ENCODE measurements at places on chromosomes 11 and 22.
A peak's percentile ranks its signal among the peaks of the same experiment; 100 is the strongest.

DNA sequence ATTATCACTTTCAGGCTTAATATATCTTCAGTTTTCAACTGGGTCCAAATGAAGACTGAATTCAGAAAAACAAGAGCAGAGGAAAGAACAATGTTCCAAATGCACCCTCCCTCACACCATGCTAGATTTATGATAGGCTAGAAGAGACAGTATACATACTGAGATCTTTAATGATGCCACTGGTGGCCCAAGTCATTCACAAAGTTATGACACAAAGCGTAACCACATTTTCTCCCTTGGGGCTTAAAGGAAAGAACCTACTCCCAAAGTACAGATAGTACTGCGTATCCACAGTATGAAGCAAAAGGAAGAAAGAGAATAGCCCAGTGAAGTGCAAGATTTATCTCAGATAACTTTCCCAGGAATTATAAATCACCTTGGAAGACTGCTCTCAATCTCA is 10.9 kb upstream of the SOX6 start:
- DNase-seq: no peak

DNA sequence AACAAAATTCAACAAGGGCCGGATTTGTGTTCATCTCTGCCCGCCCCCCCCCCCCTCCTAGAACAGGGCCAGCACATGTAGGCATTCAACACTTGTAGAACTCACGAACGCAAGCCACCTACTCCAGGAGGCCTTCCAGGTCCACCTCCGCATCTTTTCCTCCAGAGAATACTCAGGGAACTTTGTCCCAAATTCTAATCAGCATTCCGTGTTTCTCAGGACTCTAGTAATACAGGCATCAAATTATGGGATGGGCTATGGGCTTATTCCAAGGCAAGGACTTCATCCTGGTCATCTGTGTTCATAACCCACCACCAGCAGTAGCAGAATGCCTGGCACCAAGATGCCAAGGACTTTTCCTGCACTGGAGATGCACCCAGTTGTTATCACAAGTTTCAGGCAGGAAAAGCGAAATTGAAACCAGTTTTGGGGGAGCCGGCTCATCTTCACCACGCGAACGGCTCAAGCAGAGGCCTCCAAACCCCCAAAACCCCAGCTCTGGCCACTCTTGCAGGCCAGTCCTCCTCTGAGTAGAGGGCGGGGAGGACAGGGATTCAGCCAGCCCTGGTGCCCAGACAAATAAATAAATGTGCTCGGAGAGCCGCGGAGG is 462 bp downstream of the UBE2L6 start:
- peak; percentile 36 for DNase-seq

DNA sequence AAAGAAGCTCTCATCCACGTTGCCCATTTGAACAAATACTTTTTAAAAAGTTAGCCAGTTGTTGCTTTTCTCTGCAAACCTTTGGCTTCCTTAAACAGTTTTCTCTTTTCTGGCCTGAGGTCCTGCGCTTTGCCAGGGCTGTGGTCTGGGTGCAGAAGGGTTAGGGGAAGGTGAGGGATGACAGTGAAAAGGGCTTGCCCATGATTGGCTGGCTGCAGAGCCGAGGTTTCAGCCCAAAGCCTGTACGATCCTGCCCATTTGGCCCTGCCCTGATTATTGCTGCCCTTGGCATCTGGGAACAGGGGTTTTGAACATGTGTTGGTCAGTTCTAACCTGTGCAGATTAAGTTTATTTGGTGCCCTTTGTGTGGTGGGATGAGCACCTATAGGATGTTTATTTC is 1.5 kb downstream of the INCENP start:
- no peak for DNase-seq

DNA sequence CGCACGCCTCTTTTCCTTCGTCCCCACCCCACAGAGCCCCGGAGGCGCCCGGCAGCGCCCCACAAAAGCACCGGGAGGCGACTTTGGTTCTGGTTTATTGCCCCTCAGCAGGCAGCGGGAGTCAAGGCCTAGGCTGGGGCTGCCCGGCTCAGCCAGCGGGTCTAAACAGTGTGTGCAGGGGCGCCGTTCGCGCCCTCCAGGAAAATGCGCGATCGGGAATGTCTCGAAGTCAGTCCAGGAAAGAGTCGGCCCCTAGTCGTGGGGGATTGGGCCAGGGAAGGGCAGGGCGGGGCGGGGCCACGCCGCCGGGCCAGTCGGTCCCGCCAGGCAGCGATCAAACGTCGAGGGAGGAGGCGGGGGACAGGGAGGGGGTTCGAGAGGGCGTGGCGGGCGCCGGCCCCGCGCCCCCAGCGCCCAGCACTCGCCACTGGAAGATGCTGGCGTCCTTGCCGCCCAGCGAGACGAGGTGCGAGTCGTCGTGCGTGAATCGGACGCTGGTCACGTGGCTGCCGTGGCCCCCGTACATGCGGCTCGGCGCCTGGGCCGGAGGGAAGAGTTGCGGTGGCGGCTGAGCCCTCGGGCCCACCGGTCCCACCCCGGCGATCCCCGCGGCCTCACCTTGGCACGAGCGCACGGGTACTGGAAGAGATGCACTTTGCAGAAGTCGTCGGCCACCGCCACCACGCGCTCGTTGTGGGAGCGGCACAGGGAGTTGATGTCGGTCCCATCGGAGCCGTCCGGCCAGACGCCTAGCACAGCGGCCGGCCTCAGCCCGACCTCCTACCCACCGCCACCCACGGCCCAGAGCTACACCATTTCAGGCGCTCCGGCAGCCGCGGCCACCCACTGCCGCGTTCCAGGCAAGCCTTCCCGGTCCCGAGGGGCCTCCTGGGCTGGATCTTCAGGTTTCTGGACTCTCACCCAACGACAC is 741 bp upstream of the MTA2 start:
- DNase-seq: no peak

GRCh38 chr11:20056950-20057943 is 103.0 kb downstream of the DBX1 start:
- no peak for DNase-seq

DNA sequence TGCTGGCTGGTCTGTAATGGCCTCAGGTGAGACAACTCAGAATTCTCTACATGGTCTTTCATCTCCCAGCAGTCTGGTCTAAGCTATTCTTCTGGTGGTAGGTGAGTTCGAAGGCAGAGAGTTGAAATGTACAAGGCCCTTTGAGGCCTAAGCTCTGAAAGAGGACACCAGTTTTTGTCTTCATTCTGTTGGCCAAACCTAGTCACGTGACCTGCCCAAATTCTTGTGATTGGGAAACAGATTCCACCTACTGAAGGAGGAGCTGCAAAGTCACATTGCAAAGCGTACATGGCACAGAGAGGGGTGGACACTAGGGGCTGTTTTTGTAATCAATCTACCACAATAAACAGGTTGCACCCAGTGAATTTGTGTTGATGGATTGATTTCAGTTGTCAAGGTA is 193.5 kb downstream of the NAV2 start:
- DNase-seq: no peak

GRCh38 chr22:49426618-49427266 is 400.9 kb downstream of the BRD1 start:
- DNase-seq: no peak

DNA sequence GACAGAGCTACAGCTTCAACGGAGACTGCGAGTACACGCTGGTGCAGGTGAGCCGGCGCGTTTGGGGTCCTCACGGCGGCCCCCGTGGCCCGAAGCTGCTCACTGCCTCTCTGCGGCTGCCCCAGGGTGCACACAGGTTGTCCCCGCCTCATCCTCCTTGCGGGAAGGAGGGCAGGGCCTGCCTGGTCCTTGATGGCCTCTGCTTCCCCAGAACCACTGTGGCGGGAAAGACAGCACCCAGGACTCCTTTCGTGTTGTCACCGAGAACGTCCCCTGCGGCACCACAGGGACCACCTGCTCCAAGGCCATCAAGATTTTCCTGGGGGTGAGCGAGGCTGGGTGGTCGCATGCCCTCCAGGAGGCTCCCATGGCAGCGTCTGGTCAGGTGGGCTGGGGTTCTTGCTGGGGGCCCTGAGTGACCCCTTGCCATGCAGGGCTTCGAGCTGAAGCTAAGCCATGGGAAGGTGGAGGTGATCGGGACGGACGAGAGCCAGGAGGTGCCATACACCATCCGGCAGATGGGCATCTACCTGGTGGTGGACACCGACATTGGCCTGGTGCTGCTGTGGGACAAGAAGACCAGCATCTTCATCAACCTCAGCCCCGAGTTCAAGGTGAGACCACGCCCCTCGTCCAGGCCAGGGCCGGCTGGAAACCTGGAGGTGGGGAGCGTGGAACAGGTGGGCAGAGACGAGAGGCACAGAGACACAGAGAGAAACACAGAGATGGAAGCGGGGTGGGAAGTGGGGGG is 19.4 kb downstream of the MUC5AC start:
- DNase-seq: no peak

DNA sequence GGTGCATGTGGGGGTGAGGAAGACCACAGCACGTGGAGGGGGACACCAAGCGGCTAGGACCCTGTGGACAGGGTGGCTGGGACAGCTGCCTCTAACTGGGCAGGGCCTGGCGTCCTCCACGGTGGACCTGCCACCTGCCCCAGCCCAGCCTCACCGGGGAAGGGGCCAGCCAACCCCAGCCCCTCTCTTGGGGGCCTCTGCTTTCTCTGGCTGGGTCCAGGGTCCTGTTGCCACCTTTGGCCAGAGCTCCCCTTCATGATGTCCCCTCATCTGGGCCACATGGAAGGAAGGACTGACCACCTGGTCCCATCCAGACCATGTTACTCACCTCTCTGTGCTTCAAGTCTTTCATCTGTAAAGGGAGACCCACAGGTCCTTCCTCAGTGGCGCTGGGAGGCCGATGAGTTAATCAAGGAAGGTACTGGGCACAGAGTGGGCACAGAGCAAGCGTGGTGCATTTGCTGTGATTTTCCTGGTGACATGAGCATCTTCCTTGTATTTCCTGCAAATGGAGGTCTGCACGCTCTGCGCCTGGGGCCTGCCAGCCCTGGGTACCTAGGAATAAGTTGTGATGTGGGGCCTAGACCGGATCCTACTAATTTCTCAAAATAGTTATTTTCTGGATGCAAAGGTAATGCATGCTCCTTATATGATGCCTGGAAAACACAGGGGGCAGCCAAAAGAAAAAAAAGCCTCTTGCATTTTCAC is 538.4 kb downstream of the TBC1D22A start:
- no peak for DNase-seq

DNA sequence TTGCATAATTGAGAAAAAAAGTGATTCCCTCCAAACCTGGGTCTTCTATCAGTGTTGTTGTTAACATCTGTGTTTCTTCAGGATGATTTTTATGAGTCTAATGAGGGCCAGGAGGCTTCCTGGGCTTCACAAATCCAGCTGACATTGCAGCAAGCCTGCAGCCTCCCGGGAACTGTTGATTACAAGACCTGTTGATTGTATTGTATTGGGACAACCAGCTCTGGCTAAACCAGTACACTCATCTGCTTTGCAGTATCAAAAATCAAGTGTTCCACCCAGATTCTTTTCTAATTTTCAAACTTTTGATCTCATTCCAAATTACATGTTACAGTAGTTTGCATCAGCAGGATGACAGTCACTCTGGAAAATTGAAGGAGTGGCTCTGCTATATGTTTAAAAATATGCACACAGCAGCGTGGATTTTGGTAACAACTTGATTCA is 16.1 kb upstream of the PRSS23 start:
- no peak for DNase-seq

GRCh38 chr11:8841899-8842298 is 69.1 kb upstream of the AKIP1 start:
- no peak for DNase-seq

DNA sequence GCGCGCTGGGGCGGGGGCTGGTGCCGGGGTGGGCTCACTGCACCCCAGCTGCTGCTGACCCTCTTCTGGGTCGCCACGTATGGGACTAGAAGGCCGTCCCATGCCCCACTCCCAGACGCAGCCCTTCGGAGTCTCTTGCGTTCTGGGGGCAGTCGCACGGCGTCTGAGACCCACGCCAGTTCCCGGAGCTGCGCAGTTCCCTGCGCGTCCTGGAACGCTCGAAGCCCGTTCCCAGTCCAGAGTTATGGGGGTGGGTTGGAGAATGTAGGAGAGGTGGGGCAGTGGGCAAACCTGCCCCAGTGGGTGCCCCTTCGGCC is 375 bp downstream of the LAYN start:
- no peak for DNase-seq

DNA sequence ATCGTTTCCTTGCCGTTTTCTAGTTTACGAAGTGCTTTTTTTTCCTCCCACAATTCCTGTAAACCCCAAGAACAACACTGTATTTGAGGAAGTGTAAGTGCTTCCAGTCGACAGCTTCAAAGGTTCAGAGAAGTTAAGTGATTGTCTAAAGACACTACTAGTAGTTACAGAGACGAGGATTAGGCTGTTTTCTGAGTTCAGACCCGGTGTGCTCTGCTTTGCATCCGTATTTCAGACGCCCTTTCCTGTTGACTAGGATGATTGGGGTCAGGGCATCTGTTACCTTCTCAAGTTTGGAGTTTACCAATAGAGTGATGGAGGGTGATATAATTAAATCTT is 430 bp downstream of the CLP1 start:
- no peak for DNase-seq

GRCh38 chr11:84193706-84194105 is 907.5 kb upstream of the CCDC90B start:
- DNase-seq: no peak

DNA sequence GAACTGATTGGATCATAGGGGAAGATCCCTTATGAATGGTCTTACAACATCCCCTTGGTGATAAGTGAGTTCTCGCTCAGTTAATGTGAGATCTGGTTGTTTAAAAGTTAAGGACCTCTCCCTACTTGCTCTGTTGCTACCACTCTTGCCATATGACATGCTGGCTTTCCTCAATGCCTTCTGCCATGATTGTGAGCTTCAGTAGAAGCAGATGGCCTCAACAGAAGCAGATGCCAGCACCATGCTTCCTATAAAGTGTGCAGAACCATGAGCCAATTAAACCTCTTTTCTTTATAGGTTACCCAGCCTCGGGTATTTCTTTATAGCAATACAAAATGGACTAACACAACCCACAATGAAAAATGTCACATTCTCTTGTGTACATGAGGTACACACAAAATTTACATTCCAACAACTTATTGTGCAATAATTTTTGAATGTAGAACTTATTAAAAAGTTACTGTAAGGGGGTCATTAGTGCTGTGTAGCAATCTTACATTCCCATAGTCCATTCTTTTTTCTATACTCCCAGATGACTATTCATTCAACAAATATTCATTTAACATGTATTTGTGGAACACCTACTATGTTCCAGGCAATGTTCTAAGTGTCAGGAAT is 10.3 kb downstream of the CYP2R1 start:
- no peak for DNase-seq
